ENCODE measurements at places on chromosomes 7 and 10.

DNA sequence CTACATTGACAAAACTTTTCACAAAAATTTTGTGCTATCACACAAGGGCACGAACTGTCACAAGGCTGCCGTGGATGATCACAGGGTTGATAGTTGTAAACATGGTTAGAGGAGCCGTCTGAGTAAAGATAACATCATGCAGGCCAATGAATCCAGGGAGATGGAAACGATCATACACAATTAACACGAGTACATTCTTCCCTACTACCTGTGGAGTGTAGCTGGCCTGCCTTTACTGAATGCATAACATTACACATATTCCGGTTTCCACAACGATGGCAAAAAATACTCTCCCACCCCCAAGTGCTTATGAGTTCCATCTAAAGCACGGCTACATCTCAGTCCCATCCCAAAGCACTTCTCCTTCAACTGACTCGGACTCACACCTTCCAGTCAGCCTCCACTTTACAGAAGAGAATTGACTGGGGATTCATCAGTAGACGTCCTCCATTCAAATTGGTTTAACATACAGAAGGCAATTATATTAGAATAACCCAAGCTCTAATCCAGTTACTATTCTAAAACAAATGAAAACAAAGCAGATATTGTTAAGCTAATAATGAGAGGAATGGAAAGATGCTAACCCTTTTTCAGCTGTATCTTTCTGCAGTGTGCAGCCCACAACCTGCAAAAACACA is 69.0 kb downstream of the EZH2 start:
- no peak for DNase-seq

DNA sequence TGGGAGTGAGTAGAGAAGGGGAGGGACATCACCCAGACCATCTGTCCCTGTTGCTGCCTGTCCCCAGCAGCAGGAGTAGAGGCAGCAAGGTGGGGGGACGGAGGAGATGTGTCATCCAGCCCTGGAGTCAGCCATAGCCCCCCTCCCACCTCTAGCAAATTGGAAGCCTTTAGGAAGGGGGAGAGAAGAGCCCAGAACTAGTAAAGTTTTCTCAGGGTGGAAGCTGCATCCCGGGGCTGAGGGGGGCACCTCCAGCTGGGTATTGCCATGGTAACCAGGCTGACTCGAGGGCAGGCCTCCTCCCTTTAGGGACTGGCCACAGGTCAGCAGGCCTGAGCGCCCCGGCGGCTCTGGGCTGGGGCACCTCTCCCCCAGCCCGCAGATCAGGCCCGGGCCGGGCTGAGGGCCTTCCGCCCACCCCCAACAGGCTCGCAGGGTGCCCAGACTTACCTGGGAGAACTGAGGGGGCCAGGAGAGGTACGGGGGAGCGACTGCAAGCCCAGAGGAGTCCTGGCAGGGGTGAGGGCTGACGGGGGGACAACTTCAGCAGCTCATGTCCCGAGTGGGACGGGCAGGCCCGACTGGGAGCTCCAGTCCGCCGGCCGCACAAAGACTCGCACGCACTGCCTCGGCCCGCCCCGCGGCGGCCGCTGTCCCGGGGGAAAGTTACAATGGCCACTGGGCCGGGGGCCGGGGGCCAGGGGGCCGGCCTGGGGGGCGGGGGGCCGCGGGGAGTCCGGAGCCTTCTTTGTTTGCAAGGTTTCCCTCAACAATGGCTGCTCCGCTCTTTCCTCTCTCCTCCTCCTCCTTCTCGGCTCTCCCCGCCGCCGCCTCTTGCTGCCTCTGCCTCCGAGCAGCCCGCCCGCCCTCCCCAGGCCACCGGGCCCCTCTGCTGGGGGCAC is 6.0 kb downstream of the LDB1 start:
- DNase-seq, result peak; percentile 58

GRCh38 chr10:96912405-96912804 is 80.3 kb downstream of the LCOR start:
- no peak for DNase-seq

- DNase-seq, result no peak
These were observed 34.0 kb downstream of the BMPR1A start for GRCh38 chr10:86790394-86790793.

DNA sequence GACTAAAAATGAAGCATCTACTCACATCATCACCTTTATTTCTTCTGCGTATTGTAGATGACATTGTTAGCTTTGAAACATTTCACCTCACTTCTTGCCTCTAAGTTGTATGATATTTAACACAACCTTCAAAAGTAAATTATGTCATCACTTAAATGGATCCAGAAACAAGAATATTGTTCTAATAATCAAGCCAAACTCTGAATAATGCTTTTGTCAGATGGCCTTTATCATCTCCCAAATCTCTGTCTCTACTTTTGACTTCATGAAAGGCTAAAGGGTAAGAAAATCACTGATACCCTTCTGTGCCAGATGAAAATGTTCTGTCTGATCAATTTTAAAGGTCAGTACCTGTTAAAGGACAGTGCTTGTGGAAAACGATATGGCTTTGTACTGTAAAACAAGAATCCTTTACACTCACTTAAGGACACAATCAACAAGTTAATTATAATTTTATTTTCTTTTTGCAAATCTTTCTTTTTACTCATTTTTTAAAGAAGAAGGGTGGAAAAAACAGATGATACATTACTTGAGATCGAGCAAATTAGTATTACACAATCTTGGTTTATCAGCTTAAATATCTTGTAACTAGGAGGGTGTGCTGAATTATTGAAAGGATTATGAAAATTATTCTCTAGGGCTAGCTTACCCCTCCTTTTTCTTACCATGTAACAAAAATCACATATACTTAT is 309.4 kb upstream of the IGFBP3 start:
- no peak for DNase-seq

GRCh38 chr7:125661-126060 is 66.7 kb upstream of the FAM20C start:
- no peak for DNase-seq

DNA sequence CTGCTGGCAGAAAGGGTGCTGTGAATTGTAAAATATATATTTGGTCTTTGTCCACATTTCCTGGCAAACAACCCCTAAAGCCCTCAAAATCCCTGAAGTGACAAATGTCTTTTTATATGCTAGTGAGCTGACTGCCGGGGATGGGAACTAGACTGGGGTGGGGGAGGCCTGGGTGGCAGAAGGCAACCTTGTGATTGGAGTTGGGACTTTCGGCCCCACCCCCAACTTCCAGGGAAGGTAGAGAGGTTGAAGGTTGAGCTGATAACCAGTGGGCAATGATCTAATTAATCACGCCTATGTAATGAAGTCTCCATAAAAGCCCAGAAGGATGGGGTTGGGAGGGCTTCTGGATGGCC is 2.7 kb downstream of the EPHA1 start:
- DNase-seq, result no peak

DNA sequence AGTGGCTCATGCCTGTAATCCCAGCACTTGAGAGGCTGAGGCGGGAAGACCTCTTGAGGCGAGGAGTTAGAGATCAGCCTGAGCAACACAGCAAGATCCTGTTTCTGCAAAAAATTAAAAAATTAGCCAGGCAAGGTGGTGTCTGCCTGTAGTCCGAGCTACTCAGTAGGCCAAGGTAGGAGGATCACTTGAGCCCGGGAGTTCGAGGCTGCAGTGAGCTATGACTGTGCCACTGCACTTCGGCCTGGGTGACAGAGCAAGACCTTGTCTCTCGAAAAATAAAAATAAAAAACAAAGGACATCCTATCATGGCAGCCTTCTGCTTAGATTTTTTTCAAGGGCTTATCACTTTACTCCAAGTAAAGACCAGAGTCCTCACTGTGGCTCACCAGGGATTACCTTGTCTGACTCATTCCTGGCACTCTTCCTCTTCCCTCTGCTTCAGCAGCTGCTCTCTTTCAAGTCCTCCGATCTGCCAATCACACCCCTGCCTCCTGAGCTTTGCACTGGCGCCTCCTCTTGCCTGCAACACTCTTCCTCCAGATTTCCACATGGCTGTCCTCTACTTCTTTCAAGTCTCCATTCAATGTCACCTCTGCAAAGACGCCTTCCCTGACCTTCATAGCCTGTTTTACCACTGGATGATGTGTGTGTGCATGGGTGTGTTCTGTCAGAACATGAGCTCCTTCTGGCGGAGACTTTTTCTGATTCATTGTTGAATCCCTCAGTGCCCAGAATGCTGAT is 7.7 kb downstream of the PRTFDC1 start:
- no peak for DNase-seq

- no peak for DNase-seq
These were observed 85.4 kb downstream of the NEURL1 start for GRCh38 chr10:103578782-103579382.

GRCh38 chr10:30454744-30455510 is 20.9 kb downstream of the MAP3K8 start:
- DNase-seq, result no peak

- DNase-seq, result peak; percentile 26
These were observed 58.5 kb upstream of the DNAJB6 start for GRCh38 chr7:157278167-157278790.

- no peak for DNase-seq
These were observed 170.0 kb downstream of the TPK1 start for GRCh38 chr7:144665689-144666381.

DNA sequence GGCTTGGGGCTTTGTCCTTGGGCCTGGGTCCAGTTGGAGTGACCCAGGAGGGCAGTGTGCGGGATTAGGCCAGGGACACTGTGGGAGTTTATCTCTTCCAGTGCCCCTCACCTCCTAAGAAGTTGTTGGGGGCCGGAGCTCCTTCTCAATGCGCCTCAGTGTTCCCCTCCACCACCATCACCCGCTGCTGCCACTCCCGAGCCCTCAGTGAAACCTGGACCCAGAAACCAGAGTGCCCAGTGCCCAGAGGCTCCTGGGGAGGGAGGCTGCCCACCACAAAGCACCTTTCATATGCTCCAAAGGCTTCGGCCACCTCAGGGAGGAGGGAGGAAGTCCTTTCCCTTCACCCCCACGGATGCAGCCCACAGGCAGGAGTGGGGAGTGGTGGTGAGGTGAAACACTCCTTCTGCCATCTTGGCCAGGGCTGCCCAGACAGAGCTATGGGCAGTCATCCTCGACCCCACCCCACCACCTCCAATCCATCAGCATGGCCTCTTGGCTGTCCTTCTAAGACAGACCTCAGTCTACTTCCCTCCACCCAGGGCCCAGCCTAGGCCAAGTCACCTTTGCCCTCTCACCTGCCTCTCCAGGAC is 99.0 kb downstream of the SH3PXD2A start:
- DNase-seq, result no peak

GRCh38 chr7:11212080-11212711 is 238.5 kb downstream of the PHF14 start:
- DNase-seq, result no peak

DNA sequence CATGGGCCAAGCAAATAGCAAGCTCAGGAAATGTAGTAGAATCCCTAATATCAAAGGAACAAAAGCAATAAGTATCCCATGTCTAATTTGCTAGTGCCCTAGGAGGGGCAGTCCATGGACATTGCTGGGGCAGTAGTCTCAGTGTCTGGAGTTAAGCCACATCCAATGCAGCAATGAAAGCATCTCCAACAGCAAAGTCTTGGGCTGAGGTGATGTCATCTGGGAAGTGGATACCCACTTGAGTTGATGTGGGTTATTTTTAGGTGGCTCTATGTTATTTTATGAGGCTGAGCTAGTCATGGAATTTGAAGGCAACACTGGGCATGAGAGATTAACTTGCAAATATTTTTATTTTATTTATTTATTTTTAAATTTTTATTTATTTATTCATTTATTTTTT is 540.0 kb downstream of the ETV1 start:
- DNase-seq, result no peak

DNA sequence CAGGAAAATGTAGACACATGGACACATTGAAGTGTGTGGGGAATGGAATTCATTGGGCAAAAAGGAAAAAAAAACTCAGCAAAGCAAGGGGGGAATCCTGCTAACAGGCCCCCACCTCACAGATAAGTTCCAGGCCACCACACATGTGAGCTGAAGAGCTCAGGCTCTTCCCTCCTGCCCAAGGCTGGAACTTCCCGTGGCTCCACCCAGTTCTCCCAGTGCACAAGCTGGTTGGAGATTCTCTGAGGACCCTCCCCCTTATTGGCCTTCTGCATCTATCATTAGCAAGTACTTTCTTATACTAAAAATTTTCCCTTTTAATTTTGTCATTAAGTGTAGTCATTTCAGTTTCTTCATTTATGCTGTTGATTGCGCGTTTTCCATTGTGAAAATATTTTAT is 190.8 kb downstream of the CCSER2 start:
- DNase-seq, result no peak

GRCh38 chr10:125003146-125003900 is 61.4 kb downstream of the ZRANB1 start:
- DNase-seq, result no peak

GRCh38 chr7:140646931-140647647 is 6.5 kb upstream of the DENND2A start:
- DNase-seq, result no peak

- no peak for DNase-seq
These were observed 56.5 kb downstream of the FAM171A1 start for GRCh38 chr10:15314482-15315045.

- DNase-seq, result no peak
These were observed 210.5 kb upstream of the SHH start for GRCh38 chr7:156022483-156023459.

DNA sequence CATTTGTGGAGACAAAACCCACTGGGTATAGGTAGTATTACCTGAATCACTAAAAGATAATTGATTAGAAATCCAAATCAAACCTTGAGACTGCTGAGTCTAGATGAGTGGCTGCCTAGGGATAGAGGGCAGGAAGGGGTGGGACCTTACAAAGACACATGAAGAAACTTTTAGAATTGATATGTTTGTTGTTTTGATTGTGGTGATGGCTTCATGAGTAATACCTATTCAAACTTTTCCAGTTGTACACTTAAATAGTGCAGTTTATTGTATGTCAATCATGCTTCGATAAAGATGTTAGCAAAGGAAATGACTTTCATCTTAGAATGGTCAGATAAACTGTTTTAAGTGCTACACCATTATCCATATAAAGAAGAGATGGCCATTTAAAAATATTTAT is 188.7 kb upstream of the KAT6B start:
- DNase-seq, result no peak

DNA sequence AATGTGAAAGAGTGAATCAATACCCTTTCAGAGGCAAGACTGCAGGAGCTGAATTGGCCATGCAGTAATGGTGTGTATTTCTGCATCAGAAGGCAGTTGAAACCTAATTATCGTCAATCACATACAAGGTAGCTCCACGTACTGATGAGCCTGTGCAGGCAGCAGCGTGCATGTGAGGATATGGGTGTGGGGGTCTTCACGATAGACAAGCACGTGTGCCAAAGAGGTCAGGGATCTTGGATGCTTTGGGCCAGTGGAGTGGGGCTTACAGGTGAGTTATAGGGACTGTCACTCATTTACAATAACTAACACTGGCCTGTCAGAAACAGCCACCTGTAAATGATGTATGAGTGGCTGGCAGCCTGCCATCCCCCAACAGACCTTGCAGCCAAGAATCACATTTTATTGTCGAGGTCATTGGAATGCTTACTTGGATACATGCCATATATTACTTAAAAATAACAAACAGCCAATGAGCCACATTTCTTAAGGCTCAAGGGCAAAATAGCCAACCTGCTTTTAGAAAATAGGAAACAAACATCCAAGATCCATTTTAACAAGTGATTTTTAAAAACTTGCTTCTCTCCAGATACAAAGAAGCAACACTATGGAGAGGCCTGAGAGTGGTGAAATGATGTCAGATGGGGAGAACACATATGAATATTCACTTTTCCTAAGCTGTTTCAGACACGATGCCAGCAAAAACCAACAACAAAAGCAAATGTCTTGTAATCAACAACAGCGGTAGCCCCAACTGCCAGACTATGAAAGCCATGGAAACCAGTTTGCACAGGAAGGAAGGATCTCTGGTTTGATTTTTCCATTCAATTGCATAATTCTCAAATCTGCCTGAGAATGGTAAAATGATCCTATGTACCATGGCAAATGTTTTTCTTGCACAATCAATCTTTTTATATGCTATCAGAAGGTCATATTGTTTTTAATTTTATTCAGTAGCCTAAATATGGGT is 210.7 kb downstream of the SKAP2 start:
- DNase-seq, result peak; percentile 47

All from left ventricle myocardium superior (tissue), 1 donor.